ENCODE measurements at places on chromosomes 5 and 9. TPM values are rescaled to one million over a fixed set of nuclear protein-coding genes. Genes with fewer than 3 reads are reported as not detected.

ENTREP1 gene
- total RNA-seq: 0.54 TPM

SLC6A19 gene
- total RNA-seq: 0.08 TPM

EGFLAM gene
- 0.17 TPM for total RNA-seq

HRH2 gene
- total RNA-seq: 0.77 TPM

CDX1 gene
- total RNA-seq: not detected

CCL28 gene
- 0.23 TPM for total RNA-seq

PIGO gene
- 48.3 TPM for total RNA-seq

Data from A549 treated with GW870086 at 1 μM for 4 hours (cell line).